ENCODE measurements at places on chromosomes 12 and 14. TPM values are rescaled to one million over a fixed set of nuclear protein-coding genes. Genes with fewer than 3 reads are reported as not detected.

FCF1 gene
- 48.8 TPM for total RNA-seq

FAM186B gene
- 0.24 TPM for total RNA-seq

SPTLC2 gene
- 53.6 TPM for total RNA-seq

FLVCR2 gene
- 6.3 TPM for total RNA-seq

GRCh38 chr12:81597928-81598604, 161.1 kb downstream of the PPFIA2 start:
- DNase-seq, result no peak

DNA sequence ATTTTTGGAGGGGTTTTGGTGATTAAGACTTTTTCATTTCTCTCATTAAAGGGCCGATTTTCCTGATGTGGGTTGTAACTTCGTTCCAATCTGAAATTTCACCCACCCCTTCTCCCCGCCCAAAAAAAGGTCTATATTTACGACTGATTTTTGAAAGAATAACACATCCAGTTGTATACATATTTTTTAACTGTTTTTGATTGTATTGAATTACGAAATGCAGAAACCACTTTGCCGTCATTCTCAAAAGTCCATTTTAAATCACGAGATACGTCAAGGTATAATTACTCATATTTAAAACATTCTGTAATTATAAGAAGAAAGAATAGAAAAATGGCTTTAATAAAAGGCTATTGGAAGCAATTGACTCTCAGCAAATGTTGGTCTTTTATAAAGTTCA, 520.7 kb downstream of the MED13L start:
- no peak for DNase-seq

DNA sequence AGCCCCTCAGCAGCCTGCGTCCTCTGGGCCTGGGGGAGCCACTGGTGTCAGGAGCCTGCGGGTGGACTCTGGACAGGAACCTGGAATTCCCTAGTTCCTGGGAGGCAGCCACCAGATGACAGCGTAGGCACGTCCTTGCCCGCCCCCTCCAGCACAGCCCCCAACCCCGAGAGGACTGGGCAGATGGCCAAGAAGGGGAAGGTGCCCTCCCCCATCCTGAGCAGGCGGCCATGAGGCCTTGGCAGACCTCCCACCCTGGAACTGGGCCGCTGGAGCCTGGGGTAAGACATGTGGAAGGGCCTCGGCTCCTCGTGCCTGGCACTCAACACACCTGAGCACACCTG, 60.4 kb upstream of the FBRSL1 start:
- DNase-seq, result no peak

DNA sequence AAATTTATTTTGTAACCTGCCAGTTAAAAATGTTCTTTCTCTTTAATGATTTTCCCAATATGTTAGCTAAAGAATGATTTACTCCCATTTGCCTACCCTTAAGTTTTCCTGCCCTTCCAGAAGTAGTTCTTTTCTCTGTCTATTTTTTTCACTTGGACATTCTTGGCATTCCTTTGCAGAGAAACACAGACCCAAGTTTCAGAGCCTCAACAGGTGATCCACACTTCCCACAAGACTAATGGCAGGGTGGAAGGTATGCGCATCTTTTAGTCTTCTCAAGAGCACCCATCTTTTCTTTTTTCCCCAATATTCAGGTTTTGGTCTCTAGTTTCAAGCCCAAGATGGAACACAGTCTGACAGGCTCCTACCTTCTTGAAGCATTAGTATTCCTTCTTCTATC, 420.7 kb downstream of the ADAMTS20 start:
- DNase-seq, result no peak

DNA sequence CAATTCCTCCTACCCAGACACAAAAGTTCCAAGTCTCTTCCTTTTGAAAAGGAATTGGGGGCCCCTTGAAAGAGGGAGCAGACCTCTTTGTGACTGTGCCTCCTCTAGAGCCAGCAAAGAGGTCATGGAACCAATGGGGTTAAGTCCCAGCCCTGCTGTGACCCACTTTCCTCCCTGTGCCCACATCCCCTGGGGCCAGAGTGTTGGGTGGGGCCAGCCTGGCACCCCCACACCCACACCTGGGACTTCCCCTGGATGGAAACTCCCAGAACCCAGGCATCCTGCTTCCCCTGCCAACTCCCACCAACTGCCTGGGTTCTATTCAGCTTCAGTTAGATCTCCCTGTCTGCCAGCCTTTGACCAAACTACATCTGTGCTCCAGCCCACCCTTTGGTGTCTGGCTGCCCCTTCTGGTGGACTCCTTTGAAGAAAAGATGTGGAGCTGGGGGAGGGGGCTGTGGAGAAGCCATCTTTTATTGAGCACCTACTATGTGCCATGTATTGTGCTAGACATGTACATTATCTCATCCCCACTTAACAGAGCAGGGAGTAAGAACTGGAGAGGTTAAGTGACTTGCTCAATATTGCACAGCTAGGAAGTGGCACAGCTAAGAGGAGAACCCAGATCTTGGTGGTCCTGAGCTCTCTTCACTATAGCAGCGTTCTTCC, 4.6 kb upstream of the RARG start:
- no peak for DNase-seq

GRCh38 chr12:125989696-125990095, 924.5 kb downstream of the AACS start:
- no peak for DNase-seq

Data from progenitor cell of endocrine pancreas (in vitro differentiated cells).